ENCODE measurements at places on chromosomes 1 and 21.

GRCh38 chr1:7510389-7510931, 260.6 kb upstream of the VAMP3 start:
- no peak for DNase-seq

- no peak for DNase-seq
Observed at GRCh38 chr1:180504186-180504585, 1.8 kb upstream of the ACBD6 start.

DNA sequence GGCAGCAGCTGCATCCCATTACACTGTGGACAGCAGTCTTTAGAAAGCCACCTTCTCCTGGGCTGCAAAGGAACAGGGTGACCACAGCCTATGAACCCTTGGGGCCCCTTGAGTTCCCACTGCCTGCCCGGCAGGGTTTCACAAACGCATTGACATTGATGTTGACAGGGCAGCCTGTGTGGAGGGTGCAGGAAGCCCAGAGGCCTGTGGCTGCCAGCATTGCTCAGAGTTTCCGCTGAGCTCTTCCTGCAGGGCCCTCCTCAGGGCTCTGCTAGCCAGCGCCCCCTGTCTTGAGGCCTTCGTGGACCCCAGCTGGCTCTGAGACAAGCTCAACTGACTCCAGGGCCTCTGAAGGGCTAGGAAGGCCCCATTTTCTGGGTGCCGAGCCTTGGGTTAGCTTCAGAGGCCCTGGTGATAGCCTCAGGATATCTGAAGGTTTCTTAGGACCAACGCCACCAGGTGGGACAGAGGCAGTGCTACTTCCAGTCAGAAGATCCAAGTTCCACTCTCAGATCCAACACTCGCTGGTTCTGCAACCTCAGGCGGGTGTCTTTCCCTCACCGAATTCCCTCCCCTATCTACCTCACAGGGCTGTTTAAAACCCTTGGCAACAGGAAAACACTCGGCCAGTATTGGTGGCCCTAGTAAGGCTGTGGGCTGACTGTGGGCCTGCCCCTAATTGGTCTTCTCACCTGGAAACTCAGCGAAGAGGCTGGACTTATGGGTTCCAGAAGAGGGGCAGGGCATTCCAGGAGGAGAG, 27.2 kb upstream of the EPS8L3 start:
- peak; percentile 75 for DNase-seq

DNA sequence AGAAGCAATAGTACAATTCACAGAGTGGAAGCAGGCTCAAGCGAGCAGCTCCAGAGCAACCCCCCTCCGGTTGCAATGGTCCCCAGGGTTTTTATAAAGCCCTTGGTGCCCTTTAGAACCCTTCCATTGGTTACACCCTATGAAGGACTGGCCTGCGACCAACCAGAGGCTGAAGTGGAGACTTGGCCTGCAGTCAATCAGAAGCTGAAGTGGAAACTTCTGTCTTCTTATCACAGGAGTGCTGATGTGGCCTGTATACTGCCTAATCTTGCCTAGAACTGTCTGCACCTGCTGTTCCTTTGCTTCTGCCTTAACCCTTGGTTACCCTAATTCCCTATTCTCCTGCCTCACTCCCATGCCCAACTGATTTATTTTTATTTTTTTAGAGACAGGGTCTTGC, 15.4 kb upstream of the FRRS1 start:
- DNase-seq, result no peak

GRCh38 chr1:23496490-23497181, 12.7 kb upstream of the ASAP3 start:
- no peak for DNase-seq

Measured in stimulated activated CD8-positive, alpha-beta memory T cell treated with anti-CD3 and anti-CD28 coated beads, Interleukin-12 subunit alpha, Interleukin-12 subunit beta, amount 100 ng/mL, for 1 hour (primary cell).